ENCODE measurements at places on chromosomes 5 and 9.

DNA sequence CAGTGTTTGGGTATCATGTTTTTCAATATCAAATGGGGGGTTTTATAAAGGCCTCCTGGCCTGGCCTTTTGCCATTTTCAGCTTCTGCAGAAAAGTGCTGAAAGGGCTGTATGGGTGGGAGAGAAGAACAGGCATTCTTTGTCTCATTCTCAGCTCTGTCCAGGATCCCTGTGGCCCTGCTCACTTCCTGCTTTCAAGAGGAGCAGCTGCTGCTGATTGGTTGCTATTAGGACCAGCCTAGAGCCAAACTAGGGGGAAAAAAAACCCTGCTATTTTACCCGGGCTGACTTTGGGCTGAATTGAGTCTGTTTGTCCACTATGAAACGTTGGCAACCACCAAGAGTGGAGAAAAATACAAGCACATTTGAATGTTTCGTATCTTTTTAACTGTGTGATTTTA is 117.1 kb downstream of the CMYA5 start:
- no peak for DNase-seq

- DNase-seq = no peak
These were observed 178.4 kb downstream of the TTLL11 start for GRCh38 chr9:121914604-121915303.

- DNase-seq = no peak
These were observed at the start of gene SPINK7 for GRCh38 chr5:148312153-148312552. Gene SPINK7, plus strand, starts transcription at chr5:148312423. Its CDS starts 61 bp downstream, at chr5:148312484.

DNA sequence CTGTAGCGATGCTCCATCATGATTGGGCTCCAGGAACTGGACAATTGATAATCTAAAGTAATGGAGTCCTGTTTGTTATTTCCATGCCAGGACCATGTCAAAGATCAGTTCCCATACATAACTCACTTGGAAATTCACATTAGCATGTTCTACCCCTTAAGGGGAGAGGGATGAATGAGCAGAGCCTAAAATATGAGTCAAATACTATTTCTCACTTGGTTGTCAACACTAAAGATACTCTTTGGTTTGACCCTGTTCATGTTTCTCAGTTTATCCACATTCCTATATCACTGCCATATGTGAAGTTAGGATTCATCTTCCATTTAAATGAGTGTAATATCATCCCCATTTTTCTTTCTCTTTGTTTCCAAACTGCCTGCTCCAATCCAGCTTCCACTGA is 321.6 kb upstream of the PAPPA start:
- no peak for DNase-seq

DNA sequence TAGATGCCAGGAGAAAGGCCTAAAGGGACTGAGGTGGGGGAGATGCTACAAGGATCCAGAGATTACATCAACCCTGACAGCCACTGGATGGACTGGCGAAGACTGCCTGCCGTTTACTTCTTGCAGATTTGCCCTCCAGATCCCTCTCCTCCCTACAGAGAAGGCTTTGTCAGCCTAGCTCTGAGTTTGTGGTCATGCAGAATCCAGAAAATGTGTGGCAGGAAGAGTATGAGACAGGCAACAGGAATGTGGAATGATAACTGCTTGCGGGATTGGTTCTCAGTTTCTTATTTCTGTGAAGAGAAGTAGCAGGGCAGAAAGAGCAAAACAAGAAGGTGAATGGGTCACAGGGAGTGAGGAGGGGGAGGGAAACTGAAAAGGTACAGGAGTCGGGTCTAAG is 129.6 kb downstream of the TLE1 start:
- no peak for DNase-seq

- no peak for DNase-seq
These were observed 5.1 kb upstream of the AHRR start for GRCh38 chr5:316210-317085.

DNA sequence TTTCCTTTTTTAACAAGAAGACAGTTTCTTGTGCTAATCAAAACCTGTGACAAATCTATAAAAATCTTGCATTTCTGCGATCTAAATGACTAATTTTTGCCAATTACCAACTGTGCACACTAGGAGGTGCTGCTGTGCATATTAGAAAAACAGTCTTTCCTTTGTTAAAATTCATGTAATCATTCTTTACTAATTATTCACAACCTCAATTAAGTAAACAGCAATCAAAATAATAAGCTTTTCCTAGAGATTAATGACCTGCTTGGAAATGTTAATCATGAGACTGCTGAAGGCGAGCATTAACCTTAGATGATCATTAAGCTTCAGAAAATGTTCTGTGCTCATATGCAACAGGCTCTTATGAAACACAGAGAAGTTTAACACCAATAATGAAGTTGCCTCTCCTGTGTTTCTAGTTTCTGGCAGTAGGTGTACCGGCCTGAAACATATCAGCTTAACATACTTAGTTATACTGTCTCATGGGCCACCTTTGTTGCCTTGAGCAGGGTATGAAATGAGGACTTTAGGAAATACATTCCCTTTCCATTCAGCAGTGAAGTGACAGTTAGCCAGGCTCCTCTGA is 17.7 kb downstream of the RFESD start:
- DNase-seq = peak; percentile 18

- no peak for DNase-seq
These were observed 36.3 kb upstream of the KLF9 start for GRCh38 chr9:70450738-70451137.

DNA sequence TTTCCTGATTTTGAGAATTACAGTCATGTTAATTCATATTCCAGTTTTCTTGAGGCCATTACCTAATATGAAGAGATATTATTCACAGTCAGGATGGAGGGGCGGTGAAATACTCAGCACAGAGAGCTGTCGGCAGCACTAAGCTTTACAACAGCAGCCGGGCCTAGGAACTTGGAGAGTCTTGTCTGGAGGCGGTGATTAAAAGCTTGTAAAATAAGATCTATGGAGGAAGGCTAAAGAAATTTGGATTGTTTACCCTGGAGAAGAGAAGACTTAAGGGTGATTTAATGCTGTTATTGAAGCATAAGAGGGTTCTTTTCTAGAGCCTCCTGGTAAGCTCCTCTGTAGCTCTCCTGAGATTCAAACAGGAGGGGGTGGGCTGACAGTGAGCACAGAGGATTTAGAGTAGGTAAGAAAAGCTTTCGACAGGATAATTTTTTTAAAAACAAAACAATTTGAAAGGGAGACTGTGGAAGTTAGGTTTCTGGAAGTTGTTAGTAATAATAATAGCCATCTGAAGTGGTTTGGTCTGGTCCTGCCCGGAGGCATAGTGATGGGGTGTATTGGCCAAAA is 406.3 kb upstream of the ADAMTSL1 start:
- no peak for DNase-seq

DNA sequence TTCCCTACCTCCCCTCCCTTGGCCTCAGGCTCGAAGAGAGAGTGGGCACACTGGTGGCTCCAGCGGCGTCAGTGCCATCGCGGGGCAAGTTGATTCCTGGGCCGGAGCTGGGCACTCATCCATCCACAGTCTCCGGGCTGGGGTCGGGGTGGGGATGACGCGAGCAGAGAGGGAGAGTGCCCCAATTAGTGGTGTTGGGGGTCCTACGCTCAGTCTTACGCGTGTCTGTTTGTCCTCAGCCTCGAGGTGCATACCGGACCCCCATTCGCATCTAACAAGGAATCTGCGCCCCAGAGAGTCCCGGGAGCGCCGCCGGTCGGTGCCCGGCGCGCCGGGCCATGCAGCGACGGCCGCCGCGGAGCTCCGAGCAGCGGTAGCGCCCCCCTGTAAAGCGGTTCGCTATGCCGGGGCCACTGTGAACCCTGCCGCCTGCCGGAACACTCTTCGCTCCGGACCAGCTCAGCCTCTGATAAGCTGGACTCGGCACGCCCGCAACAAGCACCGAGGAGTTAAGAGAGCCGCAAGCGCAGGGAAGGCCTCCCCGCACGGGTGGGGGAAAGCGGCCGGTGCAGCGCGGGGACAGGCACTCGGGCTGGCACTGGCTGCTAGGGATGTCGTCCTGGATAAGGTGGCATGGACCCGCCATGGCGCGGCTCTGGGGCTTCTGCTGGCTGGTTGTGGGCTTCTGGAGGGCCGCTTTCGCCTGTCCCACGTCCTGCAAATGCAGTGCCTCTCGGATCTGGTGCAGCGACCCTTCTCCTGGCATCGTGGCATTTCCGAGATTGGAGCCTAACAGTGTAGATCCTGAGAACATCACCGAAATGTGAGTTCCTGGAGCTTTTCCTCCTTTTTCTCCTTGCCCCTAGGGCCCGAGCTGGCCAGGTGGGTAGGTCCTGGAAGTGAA is 861 bp downstream of the NTRK2 start:
- DNase-seq = no peak

DNA sequence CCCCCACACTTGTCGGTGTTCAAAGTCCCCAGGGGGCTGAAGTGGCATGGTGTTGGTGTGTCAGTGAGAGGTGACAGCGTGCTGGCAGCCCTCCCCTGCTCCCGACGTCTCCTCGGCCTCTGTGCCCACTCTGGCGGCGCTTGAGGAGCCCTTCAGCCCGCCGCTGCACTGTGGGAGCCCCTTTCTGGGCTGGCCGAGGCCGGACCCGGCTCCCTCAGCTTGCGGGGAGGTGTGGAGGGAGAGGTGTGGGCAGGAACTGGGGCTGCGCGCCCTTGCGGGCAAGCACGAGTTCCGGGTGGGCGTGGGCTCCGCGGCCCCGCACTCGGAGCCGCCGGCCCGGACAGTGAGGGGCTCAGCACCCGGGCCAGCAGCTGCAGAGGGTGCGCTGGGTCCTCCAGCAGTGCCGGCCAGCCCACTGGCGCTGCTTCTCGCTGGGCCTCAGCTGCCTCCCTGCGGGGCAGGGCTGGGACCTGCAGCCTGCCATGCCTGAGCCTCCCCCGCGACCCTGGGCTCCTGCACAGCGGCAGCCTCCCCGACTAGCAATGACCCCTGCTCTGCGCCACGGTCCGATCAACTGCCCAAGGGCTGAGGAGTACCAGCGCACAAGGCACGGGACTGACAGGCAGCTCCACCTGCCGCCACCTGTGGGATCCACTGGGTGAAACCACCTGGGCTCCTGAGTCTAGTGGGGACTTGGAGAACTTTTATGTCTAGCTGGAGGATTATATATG is 224.1 kb upstream of the RIOK2 start:
- DNase-seq = no peak

GRCh38 chr9:105259274-105259673 is 14.8 kb downstream of the SLC44A1 start:
- no peak for DNase-seq

GRCh38 chr9:93318480-93318879 is 133.0 kb upstream of the FAM120A start:
- no peak for DNase-seq

- no peak for DNase-seq
These were observed 122.2 kb downstream of the LHX2 start for GRCh38 chr9:124133727-124134126.

- DNase-seq = no peak
These were observed 135.9 kb upstream of the MAN2A1 start for GRCh38 chr5:109553846-109554245.

DNA sequence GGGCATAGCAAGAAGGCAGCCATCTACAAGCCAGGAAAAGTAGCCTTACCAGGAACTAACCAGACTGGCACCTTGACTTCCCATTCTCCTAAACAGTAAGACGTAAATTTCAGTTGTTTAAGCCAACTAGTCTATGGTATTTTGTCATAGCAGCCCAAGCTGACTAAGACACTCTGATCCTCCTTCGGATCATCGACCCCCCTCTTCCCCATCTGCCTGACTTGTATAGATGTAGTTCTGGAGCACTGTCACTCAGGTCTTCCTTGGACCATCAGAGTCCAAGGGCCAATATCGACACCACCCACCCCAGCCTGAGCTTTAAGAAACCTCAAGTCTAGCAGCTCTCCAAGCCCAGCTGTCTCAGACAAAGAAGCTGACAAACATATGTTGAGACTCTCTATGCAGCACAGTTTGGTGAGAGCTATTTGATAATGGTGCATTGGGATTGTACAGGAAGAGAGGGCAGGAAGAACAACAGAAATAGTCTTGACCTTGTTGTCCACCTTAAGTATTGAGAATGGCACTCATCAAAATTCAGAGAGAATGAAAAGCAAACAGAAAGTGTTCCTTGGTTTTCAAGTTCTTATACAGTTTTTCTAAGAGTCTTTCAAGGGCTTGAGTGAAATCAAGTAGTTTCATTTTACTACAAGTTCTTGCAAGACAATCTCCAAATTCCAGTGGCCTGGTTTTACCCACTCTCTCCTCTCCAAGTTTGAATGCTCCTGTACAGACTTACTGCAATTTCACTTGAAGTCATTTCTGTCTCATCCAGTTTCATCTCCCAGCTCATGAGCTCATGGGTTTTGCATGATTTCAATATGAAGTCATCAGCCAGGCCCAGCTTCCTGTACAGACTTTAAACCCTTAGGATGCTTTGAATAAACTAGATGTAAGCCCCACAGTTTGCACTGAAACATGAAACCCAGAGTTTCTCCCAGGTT is 122.3 kb upstream of the RAI14 start:
- no peak for DNase-seq

DNA sequence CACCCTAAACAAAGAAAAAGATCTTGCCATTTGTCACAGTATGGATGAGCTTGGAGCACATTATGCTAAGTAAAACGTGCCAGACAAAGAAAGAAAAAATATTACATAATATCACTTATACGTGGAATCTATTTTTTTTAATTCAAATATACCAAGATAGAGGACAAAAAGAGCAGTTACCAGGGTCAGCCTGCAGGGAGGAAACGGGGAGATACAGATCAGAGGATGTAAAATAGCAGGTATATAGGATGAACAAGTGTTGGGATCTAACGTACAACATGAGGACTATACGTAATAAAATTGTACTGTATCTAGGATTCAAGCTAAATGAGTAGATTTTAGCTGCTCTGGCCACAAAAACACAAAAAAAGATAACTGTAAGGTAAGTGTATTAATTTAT is 247.5 kb downstream of the TMEM161B start:
- no peak for DNase-seq

DNA sequence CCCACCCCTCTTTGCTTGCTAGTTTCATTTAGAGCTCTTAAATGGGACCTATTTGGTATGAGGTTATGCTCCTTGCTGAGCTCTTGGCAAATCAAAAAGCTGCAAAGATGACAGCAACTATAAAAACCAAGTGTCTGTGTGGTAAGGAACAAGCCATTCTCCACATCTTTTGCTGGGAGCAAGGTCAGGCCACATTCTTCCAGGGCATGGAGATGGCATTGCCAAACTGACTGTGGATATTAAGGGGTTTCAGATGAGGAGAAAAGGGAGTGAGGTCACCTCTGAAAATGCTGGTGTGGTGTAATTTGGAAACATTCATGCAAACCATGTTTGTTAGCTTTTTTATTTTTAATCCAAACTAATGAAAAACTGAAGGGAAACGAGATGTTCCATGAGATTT is 218.8 kb upstream of the IL12B start:
- no peak for DNase-seq

DNA sequence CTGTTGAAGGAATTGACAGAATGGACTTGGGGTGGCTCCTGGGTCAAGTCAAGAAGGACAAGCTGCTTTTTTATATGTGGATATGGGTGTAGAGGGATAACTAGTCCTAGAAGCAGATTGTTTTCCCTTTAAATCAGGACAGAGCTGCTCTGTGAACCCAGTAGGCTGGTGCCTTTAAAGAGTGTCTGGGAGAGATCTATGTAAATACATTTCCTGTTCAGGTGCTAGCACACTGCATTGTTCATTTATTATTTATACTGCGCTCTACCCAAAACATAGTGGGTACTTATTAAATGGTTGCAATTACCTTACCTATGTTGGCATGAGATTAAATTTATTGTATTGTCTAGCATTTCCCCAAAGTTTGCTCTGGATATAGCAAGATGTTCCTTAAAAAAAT is 86.6 kb upstream of the EQTN start:
- DNase-seq = no peak

All from activated CD4-positive, alpha-beta T cell treated with anti-CD3 and anti-CD28 coated beads for 4 hours (primary cell).